ENCODE measurements at places on chromosomes 5 and 9.

DNA sequence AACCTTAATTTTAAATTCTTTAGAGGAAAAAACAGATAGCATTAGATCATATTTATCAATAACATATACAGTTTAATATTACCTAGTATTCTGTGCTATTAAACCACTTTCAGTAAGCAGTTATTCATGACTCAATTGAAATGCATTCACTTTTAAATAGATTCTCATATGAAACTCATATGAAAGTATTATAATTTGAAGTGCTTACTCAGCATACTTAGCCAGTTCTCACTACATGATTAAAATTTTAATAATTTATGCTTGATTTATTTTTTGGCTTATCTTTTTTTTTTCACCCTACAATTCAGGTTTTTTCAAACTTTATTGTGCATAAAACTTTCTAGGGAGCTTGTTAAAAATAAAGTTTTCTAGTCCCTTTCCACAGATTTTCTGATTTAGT lies 694.9 kb upstream of the CDH9 start:
- no peak for DNase-seq

- no peak for DNase-seq
Measured at GRCh38 chr9:134026581-134026980, 1.3 kb downstream of the BRD3OS start.

DNA sequence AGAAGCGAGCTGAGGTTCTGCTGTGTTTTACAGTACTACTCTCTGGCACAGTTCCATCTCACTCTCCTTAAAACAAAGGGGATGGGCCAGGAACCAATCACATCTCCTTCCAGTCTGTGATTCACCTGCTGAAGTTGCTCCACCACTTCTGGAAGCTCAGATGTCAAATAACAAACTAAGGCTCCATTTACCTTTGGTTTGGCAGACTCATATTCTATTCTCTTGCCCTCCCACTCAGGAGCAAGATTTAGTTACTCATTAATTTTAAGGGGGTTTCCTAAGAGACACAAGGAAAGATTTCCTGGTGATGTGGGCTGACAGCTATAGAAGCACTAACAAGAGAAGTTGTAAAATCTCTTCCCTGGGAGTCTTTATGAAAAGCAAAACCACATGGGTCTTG lies 37.8 kb upstream of the KIF2A start:
- no peak for DNase-seq

DNA sequence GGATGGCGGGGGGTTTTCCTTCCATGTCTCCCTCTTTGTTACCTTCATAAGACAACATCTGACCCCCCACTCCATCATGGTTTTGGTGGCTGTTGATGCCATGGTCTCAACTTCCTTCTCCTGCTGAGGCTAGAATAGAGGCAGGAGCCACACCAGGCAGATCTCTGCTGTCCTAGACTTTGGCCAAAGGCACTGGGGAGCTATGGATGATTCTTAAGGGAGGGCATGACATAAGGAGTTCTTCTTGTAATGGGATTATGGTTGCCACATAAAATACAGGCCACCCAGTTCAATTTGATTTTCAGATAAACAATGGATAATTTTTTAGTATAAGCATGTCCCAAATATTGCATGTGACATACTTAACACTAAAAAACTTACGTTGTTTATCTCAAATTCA lies 52.2 kb upstream of the IER5L start:
- DNase-seq = no peak

GRCh38 chr5:13412040-13412595 lies 532.4 kb downstream of the DNAH5 start:
- no peak for DNase-seq

- no peak for DNase-seq
Measured at GRCh38 chr5:144972317-144972716, 801.6 kb downstream of the KCTD16 start.

DNA sequence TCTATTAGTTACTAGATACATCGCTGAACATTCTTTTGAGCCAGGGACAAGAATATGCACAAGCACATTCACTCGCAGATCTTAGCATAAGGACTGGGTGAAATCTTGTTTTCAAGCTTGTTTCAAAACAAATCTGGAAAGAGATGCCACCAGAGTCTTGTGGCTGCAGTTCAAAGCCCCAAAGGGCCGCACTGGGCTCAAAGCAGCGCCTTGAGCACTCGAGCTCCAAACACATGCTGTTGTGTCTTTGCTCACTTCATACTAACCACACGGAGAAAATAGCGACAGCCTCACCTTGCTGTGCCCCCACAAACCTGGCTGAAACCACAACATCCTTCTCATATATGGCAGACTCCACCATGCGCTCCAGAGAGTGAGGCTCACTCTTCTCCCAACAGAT lies 34.2 kb upstream of the IL7R start:
- no peak for DNase-seq

- no peak for DNase-seq
Measured at GRCh38 chr5:43694027-43694426, 91.0 kb downstream of the NNT start.

DNA sequence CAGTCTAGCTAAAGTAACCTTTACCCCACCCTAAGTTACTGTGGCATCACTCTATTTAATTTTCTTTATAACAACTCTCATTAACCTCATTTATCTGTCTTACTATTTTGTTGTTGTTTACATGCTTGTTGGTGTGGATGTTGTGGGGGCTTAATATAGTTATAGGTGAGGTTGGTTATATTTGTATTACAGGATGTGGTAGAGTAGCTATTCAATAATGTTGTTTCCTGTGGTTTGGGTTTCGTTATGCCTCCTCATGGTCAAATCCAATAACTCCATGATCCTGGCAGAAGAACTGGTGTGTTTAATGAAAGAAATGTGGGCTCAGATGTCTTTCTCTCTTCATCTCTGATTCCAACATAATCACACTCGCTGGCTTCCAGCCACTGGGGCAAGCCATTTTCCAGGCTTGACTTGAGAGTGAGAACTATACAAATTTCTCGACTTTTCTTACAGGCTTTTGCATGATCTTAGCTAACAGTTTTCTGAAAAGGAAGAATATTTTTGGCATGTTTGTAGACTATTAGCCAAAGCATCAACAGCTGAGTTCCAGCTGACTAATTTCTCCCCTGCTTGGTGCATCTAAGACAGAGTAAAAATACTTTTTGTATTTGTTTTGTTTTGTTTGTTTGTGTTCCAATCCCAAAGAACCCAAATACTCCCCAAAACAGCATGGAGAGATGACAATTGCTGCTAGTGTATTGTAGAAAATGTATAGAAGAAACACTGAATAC lies 303.7 kb upstream of the PAPPA start:
- no peak for DNase-seq

Data from NK-92 treated with Interleukin-12 subunit alpha and Interleukin-12 subunit beta, amount 100 ng/mL, for 24 hours (cell line).